ENCODE measurements at places on chromosomes 12 and 14. TPM values are rescaled to one million over a fixed set of nuclear protein-coding genes. Genes with fewer than 3 reads are reported as not detected.

GALNT8 gene
- total RNA-seq: not detected

ASPG gene
- 0.51 TPM for total RNA-seq

GLT1D1 gene
- total RNA-seq: 0.10 TPM

CS gene
- total RNA-seq: 185 TPM

TAS2R8 gene
- total RNA-seq: not detected

OAS1 gene
- not detected for total RNA-seq

IGFBP6 gene
- total RNA-seq: 13.0 TPM

TMEM132D gene
- total RNA-seq: 0.23 TPM

DNAI7 gene
- total RNA-seq: not detected

DNA sequence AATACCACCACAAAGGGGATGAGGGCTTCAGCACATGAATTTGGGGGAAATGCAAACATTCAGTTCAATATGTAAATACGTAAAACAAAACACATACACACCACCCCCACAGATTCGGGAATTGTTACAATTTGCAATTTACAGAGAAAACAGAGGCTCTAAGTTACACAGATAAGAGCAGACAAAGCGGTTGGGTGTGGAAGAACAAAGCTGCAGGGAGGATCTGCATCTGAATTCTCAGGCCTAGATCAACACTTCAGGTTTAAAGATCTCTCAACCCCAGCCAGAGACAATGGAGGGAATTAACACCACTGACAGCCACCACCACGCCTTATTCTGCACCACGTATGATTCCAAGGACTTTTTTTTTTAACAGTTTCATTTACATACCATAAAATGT is 375.5 kb downstream of the BCL11B start:
- no peaks in the 10 kb centered on the region for H3K4me1 ChIP-seq
- no peaks in the 10 kb centered on the region for H3K27me3 ChIP-seq
- no peak for DNase-seq

GRCh38 chr12:6826734-6827436 is 1.3 kb upstream of the P3H3 start:
- no peaks in the 10 kb centered on the region for H3K27me3 ChIP-seq
- H3K27ac ChIP-seq: no peak overlapping the region
- no peak overlapping the region for H3K4me3 ChIP-seq
- no peak for DNase-seq
- peaks cover 10% of the 10 kb centered on the region for H3K4me1 ChIP-seq

- no peaks in the 10 kb centered on the region for H3K36me3 ChIP-seq
- no peak overlapping the region for H3K4me3 ChIP-seq
- H3K27ac ChIP-seq: no peak overlapping the region
- H3K4me1 ChIP-seq: no peaks in the 10 kb centered on the region
- no peaks in the 10 kb centered on the region for H3K27me3 ChIP-seq
Observed at GRCh38 chr14:84446250-84446649, 1083.7 kb upstream of the FLRT2 start.

GRCh38 chr14:68509188-68509983 is 283.5 kb downstream of the ZFP36L1 start:
- H3K36me3 ChIP-seq: no peaks in the 10 kb centered on the region
- no peak for DNase-seq
- H3K4me3 ChIP-seq: no peak overlapping the region
- H3K27ac ChIP-seq: no peak overlapping the region

DNA sequence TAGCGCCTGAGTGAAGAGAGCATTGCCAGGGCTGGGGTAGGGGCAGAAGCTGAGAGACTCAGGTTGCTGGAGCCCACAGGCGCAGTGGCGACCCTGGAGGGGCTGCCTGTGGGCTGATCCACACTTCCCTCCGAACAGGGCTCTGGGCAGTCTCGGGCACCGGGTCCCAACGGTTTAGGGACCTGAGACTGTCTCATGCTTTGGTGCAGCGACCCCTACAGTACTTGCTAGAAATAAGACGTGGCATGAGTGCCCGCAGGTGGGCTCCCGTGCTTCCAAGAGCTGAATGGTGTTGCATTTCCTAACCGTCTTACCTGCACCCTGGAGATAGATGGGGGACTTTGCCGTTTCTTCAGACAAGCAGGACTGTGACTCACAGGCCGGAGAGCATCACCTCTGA is 57.4 kb downstream of the AACS start:
- DNase-seq: no peak
- no peak overlapping the region for H3K27ac ChIP-seq
- no peak overlapping the region for H3K4me3 ChIP-seq
- H3K36me3 ChIP-seq: peaks cover 8% of the 10 kb centered on the region

- H3K27me3 ChIP-seq: no peaks in the 10 kb centered on the region
- no peak for DNase-seq
- H3K4me3 ChIP-seq: no peak overlapping the region
- 0 out of 2 replicates have a peak, but pooled peaks cover 5% of the 10 kb centered on the region for H3K36me3 ChIP-seq
Observed at GRCh38 chr14:95216008-95216407, 58.7 kb upstream of the DICER1 start.

- no peaks in the 10 kb centered on the region for H3K36me3 ChIP-seq
- no peaks in the 10 kb centered on the region for H3K4me1 ChIP-seq
- H3K27me3 ChIP-seq: no peaks in the 10 kb centered on the region
- no peak for DNase-seq
- H3K27ac ChIP-seq: no peak overlapping the region
Observed at GRCh38 chr12:90682398-90682797, 272.6 kb downstream of the CCER1 start.

DNA sequence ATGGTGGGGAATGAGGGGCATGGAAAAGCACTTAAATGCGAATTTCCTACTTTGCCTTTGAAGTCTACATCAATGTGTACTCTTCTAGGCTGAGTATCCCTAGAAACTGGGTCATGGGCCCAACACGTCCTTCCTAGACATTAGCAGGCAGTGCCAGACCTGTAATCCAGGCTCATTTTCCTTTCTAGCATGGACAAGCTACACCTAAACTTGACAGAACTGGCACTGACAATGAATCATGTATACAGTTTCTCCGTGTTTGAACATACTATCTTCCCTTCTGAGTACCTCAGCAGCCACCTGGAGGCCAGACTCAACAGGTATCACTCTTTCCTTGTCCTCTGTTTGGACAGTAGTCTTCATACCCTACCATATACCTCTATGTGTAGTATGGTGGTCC is 25.8 kb upstream of the PDE1B start:
- H3K36me3 ChIP-seq: no peaks in the 10 kb centered on the region
- no peaks in the 10 kb centered on the region for H3K4me1 ChIP-seq
- H3K27ac ChIP-seq: no peak overlapping the region

DNA sequence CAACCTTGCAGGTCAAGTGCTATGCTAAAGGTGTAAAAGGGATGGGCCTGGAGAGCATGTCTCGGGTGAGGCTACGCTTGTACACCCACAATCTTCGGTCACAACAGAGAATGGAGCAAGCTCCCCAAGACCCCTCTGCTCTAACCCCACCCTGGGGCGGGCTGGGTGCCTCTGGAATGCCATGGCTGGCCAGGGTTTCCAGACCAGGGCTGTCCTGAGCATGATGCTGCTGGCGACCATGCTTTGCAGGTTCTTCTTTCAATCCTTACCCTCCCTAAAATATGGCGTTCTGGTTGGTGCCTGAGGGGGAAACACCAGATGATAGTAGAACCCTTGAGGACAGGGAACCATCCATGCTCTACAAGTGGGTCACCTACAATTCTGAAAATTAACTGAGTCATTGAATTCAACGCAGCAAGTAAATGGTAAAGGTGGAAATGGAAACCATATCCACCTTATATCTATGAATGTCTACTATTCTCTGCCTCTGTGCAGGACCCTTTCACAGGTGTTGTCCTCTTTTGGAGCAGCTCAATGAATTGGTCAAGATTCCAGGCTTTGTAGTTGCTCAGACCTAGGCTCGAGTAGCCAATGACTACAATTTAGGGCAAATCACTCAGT is 111.6 kb upstream of the EGLN3 start:
- no peak overlapping the region for H3K4me3 ChIP-seq
- no peak overlapping the region for H3K27ac ChIP-seq
- H3K36me3 ChIP-seq: no peaks in the 10 kb centered on the region
- peaks cover 16% of the 10 kb centered on the region for H3K4me1 ChIP-seq

DNA sequence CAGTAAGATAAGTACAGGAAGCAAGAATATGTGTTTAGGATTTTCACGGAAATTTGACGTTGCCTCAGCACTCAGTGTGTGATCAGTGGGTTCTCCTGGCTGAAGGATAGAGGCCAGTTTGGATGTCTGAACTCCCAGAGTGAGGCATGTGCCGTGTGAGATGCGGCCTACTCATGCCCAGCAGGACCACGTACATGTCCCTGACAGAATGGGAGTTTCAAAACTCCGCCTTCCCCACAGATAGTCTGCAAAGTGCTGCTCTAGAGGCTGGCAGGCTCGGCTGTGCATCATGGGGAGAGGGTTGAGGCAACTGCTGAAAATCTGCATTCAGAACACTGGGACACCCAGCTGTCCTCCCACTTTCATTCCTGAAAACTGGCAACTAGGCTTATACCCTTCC is 58.3 kb downstream of the NINJ2 start:
- no peak overlapping the region for H3K4me3 ChIP-seq
- H3K4me1 ChIP-seq: peaks cover under 1% of the 10 kb centered on the region
- no peaks in the 10 kb centered on the region for H3K36me3 ChIP-seq
- H3K27me3 ChIP-seq: peaks cover 3% of the 10 kb centered on the region
- DNase-seq: no peak

DNA sequence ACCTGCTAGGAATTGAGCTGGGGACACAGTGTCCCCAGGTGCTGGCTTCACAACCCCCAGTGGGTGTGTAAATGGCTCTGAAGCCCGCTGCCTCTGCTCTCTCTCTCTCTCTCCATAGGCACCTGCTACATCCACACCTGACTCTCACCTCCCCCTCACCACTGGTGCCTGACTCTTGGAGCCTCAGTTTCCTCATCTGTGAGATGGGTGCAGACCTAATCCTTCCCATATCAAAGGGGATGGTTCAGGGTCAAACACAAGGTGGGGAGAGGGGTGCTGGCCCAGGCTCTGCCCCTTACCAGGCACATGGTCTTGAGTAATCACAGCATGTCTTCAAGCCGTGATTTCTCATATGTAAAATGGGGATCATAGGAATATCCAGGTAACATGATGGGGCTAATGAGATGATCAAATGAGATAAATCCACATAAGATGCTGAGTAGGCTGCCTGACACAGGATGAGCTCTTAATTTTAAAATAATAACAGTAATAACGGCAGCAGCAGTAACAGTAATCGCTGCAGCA is 37.6 kb downstream of the TESC start:
- no peak overlapping the region for H3K4me3 ChIP-seq
- H3K4me1 ChIP-seq: no peaks in the 10 kb centered on the region
- H3K27ac ChIP-seq: no peak overlapping the region
- DNase-seq: no peak
- H3K27me3 ChIP-seq: no peaks in the 10 kb centered on the region

GRCh38 chr12:21638054-21638891 is 19.4 kb downstream of the LDHB start:
- H3K27me3 ChIP-seq: no peaks in the 10 kb centered on the region
- no peak overlapping the region for H3K27ac ChIP-seq
- no peaks in the 10 kb centered on the region for H3K4me1 ChIP-seq
- H3K4me3 ChIP-seq: no peak overlapping the region
- peaks cover 99% of the 10 kb centered on the region for H3K36me3 ChIP-seq

GRCh38 chr12:33770652-33771051 is 251.6 kb upstream of the ALG10 start:
- no peaks in the 10 kb centered on the region for H3K36me3 ChIP-seq
- no peak for DNase-seq
- H3K4me3 ChIP-seq: no peak overlapping the region
- no peak overlapping the region for H3K27ac ChIP-seq

DNA sequence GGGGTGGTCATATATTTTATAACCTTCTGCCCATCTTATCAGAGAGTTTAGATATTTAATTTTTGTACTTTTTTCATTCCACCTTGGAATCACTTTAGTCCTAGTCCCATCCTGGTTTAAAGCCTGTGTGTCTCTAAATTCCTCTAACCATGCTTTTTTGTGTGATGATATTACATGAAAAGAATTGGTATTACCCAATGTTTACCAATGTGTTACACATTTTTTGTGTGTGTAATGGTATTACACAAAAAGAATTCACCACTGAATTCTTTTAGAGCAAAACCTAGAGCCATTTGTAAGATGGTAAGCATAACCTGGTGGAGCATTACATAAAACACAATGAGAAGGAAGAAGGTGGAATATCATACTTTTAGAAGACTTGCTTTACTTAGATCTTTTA is 77.5 kb downstream of the FAR2 start:
- no peak overlapping the region for H3K27ac ChIP-seq
- no peaks in the 10 kb centered on the region for H3K36me3 ChIP-seq
- H3K27me3 ChIP-seq: no peaks in the 10 kb centered on the region
- no peak for DNase-seq
- H3K4me3 ChIP-seq: no peak overlapping the region
- peaks cover 3% of the 10 kb centered on the region for H3K4me1 ChIP-seq

DNA sequence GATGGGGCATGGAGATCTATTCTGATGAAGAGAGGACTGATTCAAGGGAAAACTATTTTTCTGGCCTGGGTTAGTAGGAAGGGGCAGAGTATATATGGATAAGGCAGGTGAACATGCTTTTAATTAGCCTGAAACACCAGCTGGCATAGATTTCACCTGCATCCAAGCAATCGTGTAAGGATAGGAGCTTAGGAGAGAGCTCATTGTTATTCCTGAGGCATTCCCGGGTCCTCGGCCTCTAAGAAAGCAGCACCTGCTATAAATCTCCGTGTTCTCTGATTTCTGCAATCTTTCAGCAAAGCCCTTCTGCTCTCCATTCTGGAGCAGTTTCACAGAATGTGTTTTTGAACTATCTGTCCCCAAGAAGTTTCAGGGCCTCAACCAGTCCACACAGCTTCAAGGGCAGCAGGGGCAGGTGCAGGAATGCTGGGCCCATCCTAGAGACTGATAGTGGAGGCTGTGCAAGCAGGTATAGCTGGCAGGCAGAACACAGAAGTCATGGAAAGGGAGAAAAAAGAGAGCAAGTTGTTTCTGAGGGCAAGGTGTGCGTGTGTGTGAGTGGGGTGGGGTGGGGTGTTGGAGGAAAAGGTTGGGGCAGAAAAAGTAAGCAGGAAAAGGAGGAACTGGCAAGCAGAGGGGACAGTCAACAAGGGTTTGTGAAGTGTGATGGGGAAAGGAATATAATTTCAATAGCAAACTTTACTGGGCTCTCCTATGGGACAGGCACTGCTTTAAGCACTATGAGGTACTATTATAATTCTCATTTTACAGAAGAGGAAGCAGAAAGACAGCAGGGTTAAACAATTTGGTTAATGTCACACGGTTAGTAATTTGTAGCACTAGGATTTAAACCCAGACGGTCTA is 203.7 kb upstream of the SSTR1 start:
- no peaks in the 10 kb centered on the region for H3K27me3 ChIP-seq
- H3K27ac ChIP-seq: no peak overlapping the region
- no peaks in the 10 kb centered on the region for H3K4me1 ChIP-seq

- no peaks in the 10 kb centered on the region for H3K36me3 ChIP-seq
- no peak overlapping the region for H3K4me3 ChIP-seq
- no peaks in the 10 kb centered on the region for H3K27me3 ChIP-seq
- no peaks in the 10 kb centered on the region for H3K4me1 ChIP-seq
- no peak for DNase-seq
Observed at GRCh38 chr14:89060191-89060590, 235.7 kb downstream of the TTC8 start.

Data from SJCRH30 (cell line).